Fibroblast of the aortic adventitia (primary cell): ENCODE measurements at places on chromosomes 2 and 18. TPM values are rescaled to one million over a fixed set of nuclear protein-coding genes. Genes with fewer than 3 reads are reported as not detected.

The HOXD4 gene
- total RNA-seq = 1.1 TPM in 1 of 2 replicates, not detected in the other

The GKN1 gene
- not detected in 2 replicates for total RNA-seq

The BOLL gene
- not detected in 2 replicates for total RNA-seq

The TSPYL6 gene
- total RNA-seq = 0.25 TPM in 1 of 2 replicates, not detected in the other

The TTR gene
- not detected in 2 replicates for total RNA-seq

The APOB gene
- under 0.01 TPM in 1 of 2 replicates, not detected in the other for total RNA-seq

The UGT1A7 gene
- not detected in 2 replicates for total RNA-seq

The ANKRD53 gene
- 1.1 and 6.5 TPM in 2 replicates for total RNA-seq

The TFPI gene
- 72.5 and 596 TPM in 2 replicates for total RNA-seq

The CPO gene
- total RNA-seq = 0.18 TPM in 1 of 2 replicates, not detected in the other

The NEUROD1 gene
- total RNA-seq = not detected in 2 replicates

The GPR45 gene
- total RNA-seq = not detected in 2 replicates

The DSG1 gene
- not detected in 2 replicates for total RNA-seq

The CDH19 gene
- total RNA-seq = not detected in 2 replicates

The ANKMY1 gene
- 10.7 and 11.0 TPM in 2 replicates for total RNA-seq

The SAG gene
- total RNA-seq = not detected in 2 replicates

The VIT gene
- 2.0 and 12.9 TPM in 2 replicates for total RNA-seq

The SYT4 gene
- under 0.01 TPM in 1 of 2 replicates, not detected in the other for total RNA-seq

The PCARE gene
- under 0.01 and 0.08 TPM in 2 replicates for total RNA-seq

The SLC30A3 gene
- 0.09 and 0.25 TPM in 2 replicates for total RNA-seq

The CFAP210 gene
- 0.09 TPM in 1 of 2 replicates, not detected in the other for total RNA-seq

The NYAP2 gene
- total RNA-seq = not detected in 2 replicates

The RAB17 gene
- 0.54 and 3.5 TPM in 2 replicates for total RNA-seq

The RTP5 gene
- total RNA-seq = not detected in 2 replicates

The TUBB8B gene
- not detected in 2 replicates for total RNA-seq

The ELOA2 gene
- not detected in 2 replicates for total RNA-seq

The NLRC4 gene
- total RNA-seq = not detected in 2 replicates

The HOXD13 gene
- not detected in 2 replicates for total RNA-seq

The LAMA1 gene
- 3.5 and 30.1 TPM in 2 replicates for total RNA-seq

The TMEM178A gene
- total RNA-seq = 0.36 TPM in 1 of 2 replicates, not detected in the other

The INPP4A gene
- 11.2 and 16.2 TPM in 2 replicates for total RNA-seq

The ANKRD62 gene
- not detected in 2 replicates for total RNA-seq

The RHOB gene
- total RNA-seq = 40.5 and 82.0 TPM in 2 replicates

The KLHL14 gene
- not detected in 2 replicates for total RNA-seq

The SPC25 gene
- 19.3 TPM in 1 of 2 replicates, not detected in the other for total RNA-seq

The CTIF gene
- 29.0 and 30.7 TPM in 2 replicates for total RNA-seq

The TMEM247 gene
- not detected in 2 replicates for total RNA-seq
